MM.1S (cell line): ENCODE measurements at places on chromosomes 3 and 15.

DNA sequence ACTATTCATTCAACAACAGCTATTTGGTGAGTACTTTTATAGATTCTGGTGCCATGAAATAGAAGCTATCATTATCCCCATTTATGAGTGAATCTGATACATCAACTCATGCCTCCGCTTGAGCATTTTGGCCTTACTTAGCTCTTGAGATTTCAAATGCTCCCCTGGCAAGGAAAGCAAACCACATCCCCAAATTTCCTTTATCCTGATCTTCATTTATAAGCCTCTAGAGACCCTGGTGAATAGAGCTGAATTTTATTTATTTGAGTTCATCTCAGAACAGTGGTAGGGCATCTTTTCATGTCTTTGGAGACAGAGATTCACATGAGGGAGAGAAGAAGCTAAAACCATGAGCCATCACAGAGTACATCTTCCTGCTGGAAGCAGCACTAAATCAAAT is 317.2 kb downstream of the SLC9A9 start:
- DNase-seq = no peak

GRCh38 chr15:89591834-89592233 is 16.6 kb downstream of the TICRR start:
- DNase-seq = no peak

DNA sequence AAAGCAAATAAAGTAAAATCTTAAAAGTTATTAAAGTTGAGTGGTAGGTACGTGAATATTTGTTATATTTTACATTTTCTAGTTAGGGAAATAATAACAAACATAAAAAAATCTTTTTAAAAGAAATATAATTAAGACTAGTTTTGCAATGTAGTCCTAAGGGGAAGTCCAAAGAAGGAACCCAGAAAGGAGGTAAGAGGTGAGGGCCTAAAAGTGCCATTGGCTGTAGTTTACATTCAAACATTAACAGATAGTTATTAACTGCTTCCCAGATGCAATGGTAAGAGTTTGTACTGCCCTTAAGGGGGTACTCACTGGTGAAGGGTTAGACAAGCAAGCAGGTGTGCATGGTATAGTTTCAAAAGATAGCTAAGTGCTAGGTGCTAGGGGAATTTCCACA is 79.2 kb downstream of the B3GALNT1 start:
- no peak for DNase-seq

DNA sequence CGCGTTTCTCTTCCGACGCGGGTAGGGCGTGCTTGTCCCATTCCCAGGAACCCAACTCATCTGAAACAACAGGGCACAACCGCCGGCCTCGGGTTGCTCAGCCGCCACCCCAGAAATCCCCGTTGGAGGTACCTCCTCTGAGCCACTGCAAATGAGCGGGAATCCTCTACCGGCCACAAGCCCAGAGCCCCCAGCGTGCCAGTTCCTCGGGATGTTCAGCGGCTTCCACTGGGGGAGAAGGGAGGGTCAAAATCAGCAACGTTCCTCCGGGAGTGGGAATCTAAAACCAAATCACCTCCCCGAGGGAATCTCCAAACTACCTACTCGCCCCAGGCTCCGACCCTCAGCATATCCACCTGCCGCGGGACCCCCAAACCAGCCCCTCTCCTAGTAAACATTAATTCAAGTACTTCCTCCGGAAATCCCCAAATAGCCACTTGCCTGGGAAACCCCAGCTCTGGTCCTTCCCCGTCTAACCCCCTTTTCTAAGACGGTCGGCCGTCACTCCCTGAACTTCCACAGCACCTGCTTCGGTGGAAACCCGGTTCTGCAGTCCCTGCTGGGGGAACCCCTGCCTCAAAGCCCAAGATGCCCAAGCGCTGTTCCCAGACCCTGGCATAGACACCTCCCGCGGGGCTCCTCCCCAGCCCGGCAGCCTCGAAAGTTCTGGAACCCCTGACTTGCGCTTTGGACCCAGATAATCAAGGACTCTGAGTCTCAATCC is 887 bp downstream of the OXTR start:
- DNase-seq = no peak

- no peak for DNase-seq
Observed at GRCh38 chr15:41304149-41304770, 28.1 kb downstream of the OIP5 start.
